SHP77 treated with DMSO at 0.1 percent for 48 hours (cell line): ENCODE measurements at places on chromosomes 6 and 20.

GRCh38 chr6:6593867-6594468, 5.4 kb downstream of the LY86 start:
- no peak for DNase-seq

GRCh38 chr6:52981222-52981900, 13.7 kb downstream of the GSTA4 start:
- no peak for DNase-seq

GRCh38 chr20:37786043-37786442, 92.2 kb downstream of the CTNNBL1 start:
- DNase-seq = no peak

GRCh38 chr6:167956983-167957492, 40.4 kb upstream of the KIF25 start:
- DNase-seq = no peak
